ENCODE measurements at places on chromosomes 3 and 15. TPM values are rescaled to one million over a fixed set of nuclear protein-coding genes. Genes with fewer than 3 reads are reported as not detected.

- DNase-seq, result no peak
Observed at GRCh38 chr3:148727231-148727630, 29.5 kb downstream of the AGTR1 start.

DUSP7 gene
- 16.6 TPM for polyA plus RNA-seq

- no peak for DNase-seq
Observed at GRCh38 chr3:89628856-89629670, 521.6 kb downstream of the EPHA3 start.

- DNase-seq, result no peak
Observed at GRCh38 chr3:96831175-96831574, 16.8 kb downstream of the EPHA6 start.

- no peak for DNase-seq
Observed at GRCh38 chr15:61780278-61780980, 279.8 kb downstream of the VPS13C start.

- peak; percentile 33 for DNase-seq
Observed at GRCh38 chr3:183428447-183429211, at the start of gene MCF2L2. Gene MCF2L2 (minus strand): TSS chr3:183428619. CDS start chr3:183427977, 642 bp downstream.

PDZRN3 gene
- polyA plus RNA-seq, result 39.3 TPM
